Stimulated activated CD4-positive, alpha-beta T cell treated with anti-CD3 and anti-CD28 coated beads, Interleukin-2, amount 100 ng/mL, for 4 hours (primary cell): ENCODE measurements at places on chromosomes 3 and 15.

GRCh38 chr3:169964176-169964575, 2.4 kb upstream of the SEC62 start:
- DNase-seq, result no peak

GRCh38 chr15:71168166-71168834, 53.0 kb downstream of the THSD4 start:
- no peak for DNase-seq

GRCh38 chr15:67033571-67034044, 31.8 kb upstream of the SMAD3 start:
- no peak for DNase-seq

GRCh38 chr3:52021489-52022268, 26.0 kb upstream of the RPL29 start:
- DNase-seq, result no peak

GRCh38 chr15:48721061-48721810, 75.7 kb upstream of the FBN1 start:
- DNase-seq, result no peak

DNA sequence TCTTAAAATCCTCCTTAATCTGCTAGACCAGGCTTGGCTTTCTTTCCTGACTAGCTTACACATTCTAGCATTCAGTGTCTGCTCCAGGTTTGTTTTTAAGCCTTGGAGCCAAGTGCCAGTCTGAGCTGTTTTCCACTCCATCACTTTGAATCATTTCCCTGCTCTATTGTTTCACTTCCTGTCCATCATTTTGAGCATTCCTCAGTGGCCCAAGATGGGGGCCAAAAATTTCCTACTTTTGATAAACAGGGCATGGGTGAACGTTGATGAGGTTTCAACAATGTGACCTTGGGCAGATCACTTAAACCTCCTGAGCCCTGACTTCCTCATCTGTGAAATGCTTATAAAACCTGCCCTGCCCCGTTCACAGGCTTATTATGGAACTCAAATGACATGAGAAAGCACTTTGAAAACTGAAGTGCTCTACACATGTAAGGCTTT, 4.4 kb downstream of the CYP19A1 start:
- DNase-seq, result no peak

GRCh38 chr15:91380114-91380513, 280.1 kb downstream of the SV2B start:
- no peak for DNase-seq

DNA sequence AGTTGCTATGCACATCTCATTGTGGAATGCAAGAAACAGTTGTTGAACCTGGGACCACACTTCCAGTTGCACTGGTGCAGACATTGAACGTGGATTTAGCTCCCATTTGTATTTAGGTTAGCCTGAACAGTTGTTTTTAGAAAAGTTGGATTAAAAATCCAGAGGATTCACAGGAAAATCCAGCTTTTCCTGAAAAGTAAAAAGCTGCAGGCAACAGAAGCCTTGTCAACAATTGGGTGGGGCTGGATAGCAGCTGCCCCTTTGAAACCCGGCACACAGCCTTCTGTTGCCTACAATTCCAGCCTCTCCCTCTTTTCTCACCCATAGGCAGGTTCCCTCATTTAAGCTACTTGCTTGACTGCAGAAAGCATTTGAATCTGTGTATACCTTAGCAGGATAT, 165.3 kb upstream of the TBL1XR1 start:
- DNase-seq, result no peak

DNA sequence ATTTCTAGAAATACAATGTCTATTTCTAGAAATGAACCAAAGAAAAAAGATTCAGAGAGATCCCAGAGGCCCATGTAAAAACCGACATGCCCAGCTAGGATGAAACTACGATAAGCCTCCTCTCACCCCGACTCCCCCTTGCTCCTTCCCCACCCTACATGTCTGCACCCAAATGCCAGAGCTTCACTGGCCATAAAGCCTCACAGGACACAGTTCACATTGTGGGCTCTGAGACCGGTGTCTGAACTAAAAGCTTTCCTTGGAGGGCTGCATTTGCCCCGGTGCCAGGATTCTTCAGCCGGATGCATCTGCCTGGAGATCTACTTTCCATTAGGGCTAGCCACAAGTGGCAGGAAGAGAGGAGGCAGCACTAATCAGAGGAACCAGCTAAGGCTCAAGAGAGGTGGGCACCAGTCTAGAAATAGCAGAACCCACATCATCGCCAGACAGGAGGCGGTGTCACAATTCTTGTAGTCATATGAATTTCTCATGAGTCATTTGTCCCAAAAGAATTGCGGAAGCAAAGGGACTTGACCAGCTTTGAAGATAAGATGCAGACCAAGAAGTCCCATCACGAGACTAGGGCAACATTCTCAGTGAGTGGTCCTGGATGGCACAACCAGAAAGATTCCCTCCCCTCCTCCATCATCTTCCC, 353.6 kb downstream of the NTRK3 start:
- no peak for DNase-seq

DNA sequence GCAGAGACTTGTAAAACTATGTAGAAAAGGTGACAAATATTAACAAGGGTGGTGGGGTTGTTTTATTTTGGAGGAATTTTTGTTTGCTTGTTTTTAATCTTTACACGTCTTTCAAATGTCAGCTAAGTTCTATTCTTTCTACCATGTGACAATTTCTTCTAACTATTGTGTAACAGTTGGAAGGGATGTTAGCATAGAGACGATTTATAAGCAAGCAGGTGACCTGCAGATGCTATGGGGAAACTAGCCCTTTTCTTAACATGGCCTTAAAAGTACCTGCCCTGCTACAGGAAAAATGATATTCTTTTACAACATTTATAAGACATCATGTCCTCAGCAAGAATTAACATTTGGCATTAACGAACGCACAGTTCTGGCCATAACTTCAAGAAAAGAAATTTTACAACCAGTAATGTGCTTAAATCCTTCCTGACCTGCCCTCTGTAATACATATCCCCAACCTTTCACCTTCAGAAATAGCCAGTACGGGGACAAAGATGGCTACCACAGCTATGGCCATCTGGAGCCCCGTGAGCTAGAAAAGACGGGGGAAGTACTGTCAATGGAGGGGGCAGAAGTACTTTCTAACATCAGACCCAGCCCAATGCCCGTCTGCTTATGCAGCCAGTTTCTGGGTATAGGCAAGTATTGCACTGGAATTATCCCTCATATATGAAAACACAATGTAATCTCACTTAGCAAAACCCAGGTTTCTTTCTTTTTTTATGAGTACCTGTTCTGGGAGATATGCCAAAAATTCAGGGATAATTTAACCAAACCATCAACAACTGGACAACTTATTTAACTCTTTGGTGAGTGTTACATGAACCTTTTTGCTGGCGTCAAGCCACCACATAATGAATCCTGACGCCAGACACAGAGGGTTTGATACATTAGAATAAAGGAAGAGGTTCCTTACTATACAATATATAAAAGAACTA, 67.7 kb upstream of the NR2F2 start:
- no peak for DNase-seq

DNA sequence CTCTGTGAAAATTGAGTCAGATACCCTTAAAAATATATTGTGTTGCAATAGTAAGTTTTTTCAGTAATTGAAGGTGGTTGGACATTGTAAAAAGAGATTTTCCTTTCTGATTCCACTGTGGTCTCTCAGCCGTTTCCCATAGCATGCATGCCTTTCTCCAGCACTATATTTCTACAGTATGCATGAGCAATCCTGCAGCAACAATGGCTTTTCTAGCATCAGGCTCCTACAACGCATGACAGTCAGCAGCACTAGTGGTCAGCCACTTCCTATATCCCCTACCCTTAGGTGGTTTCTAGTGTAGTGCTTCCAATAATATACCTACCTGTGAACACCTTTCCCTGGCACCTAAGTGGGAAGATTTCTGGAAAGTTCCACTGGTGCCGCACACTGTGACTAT, 55.4 kb upstream of the SNRPN start:
- DNase-seq, result no peak

DNA sequence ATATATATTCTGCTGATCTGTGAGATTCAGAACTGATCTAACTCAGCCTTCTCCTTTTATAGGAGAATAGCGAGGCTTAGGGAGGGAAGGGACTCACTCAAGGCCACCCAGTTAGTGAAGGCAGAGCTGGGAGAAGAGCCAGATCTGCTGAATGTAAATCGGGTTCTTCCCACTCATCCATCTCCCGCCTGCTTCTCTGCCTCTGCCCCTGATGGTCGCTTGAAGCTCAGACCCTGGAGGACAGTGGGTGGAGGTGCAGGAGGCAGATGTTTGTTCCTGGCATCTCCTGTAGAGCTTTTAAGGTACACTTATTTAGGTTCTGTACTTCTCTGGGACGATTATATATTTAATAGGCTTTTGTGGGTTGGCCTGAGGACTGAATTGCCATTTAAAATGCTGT, 4.3 kb downstream of the PDIA5 start:
- no peak for DNase-seq

DNA sequence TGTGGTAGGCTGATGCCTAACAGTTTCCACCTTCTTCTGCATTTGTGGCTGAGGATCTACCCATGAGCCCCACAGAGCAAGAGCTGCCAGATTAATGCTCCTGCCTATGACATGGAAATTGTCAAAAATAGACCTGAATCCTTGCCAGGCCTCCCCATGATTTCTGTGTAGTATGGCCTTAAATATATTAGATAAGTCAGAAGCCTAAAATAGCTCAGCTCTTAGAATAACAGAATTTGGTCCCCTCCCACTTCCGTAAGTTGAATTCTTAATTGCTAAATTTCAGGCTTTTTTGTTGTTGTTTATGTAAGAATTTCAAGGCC, 129.0 kb downstream of the SERPINI1 start:
- no peak for DNase-seq

- DNase-seq, result no peak
These were observed 836.8 kb upstream of the NECTIN3 start for GRCh38 chr3:110234831-110235230.

- DNase-seq, result no peak
These were observed 71.6 kb downstream of the FEM1B start for GRCh38 chr15:68349151-68349550.

GRCh38 chr3:30548600-30548999, 57.8 kb upstream of the TGFBR2 start:
- DNase-seq, result no peak

- DNase-seq, result no peak
These were observed 6.1 kb downstream of the AMOTL2 start for GRCh38 chr3:134367869-134368750.

GRCh38 chr3:73164622-73165021, 103.2 kb downstream of the EBLN2 start:
- no peak for DNase-seq

GRCh38 chr3:69764121-69764741, 25.0 kb downstream of the MITF start:
- DNase-seq, result no peak

DNA sequence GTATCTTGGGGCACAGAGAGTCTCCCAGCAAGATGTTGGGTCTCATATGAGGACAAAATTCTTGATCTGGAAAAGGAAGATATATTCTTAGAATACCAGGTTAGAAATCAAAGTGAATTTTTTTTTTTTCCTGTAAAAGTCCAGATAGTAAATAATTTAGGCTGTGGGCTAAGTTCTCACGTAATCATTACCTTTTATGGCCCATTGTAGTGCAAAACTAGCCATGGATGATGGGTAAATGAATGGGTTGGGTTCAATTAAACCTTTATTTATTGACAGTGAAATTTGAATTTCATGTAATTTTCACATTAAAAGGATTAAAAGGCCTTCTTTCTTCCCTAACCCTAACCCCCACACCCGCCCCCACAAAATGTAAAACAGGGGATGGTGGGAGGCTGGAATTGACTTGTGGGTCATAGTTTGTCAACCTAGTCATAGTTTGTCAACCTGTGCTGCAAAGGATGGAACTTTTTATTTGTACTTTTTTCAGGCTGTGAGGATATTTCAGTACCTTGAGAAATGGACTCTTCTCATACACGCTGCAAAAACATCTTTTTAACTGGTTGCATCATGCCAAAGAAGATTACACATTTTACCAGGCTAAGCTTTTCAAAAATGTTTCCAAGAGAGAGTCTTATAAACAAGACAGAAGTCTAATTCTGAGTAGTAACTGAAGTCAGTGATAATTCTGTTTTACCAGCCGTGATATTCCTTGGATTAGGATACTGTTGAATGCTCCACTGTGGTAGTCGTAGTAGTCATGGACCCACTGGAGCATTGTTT, 138.8 kb downstream of the AKAP13 start:
- DNase-seq, result no peak

- DNase-seq, result no peak
These were observed 107.5 kb upstream of the MRPS22 start for GRCh38 chr3:139236336-139236735.
